ENCODE measurements at places on chromosomes 4 and X. TPM values are rescaled to one million over a fixed set of nuclear protein-coding genes. Genes with fewer than 3 reads are reported as not detected.

- no peak for DNase-seq
These were observed 4.1 kb upstream of the UGT2B7 start for GRCh38 chr4:69092190-69092589.

- no peak for DNase-seq
These were observed 132.5 kb upstream of the FMR1 start for GRCh38 chrX:147779173-147779572.

DNA sequence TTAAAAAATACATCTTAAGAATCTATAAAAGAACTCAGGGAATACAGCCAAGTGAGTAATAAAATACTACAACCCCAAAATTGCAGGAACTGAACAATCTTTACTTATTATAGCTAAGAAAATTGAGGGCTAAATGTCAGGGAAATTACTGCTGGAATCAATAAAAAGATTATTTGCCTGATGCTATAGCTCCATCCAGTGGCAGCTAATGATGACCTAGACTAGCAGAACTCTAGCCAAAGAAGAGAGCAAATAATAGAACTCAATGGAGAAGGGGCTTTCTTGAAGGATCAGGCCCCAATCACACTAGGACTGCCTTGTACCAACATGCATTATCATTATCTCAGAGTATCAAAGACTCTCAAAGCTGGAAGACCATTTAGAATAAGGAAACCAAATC is 85.0 kb upstream of the FAM241A start:
- peak; percentile 63 for DNase-seq

Gene LONRF3
- 25.2 TPM for total RNA-seq

DNA sequence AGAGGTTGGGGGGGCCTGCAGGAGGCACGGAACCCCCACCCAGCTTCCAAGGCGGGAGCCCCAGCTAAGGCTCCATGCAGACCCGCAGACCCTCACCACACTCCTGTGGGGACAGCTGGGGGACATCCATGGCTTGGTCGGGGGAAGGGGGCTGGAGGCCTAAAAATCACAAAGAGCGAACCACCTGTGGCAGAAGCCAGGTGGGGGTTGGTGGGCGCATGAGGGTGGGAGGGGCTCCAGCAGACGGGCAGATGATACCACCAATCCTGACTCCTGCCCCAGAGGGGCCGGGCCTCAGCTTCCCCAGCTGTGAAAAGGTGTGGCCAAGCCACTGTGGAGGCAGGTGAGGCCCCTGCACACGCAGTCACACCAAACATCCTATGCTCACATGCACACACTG is 111.6 kb downstream of the FAM53A start:
- DNase-seq = no peak

DNA sequence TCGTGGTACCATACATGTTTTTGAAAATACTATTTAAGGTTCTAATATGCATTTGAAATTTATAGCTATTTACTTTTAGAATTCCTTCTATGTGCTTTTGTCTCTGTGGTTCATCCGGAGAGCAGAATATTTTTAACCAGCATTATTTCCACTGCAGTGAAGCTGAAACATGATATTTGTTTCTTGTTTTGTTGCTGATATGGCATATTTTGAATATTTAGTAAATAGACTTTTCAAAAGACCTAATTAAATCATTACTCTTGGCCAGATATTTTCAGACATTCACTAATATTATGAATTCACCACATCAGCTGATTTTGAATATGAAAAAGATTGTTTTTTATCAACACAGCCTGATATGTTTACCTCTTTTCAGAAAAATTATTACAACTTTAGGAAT is 87.0 kb downstream of the FAT4 start:
- no peak for DNase-seq

Gene GPR143
- total RNA-seq = 2.8 TPM

- no peak for DNase-seq
These were observed 2271.5 kb downstream of the PCDH7 start for GRCh38 chr4:32991663-32992062.

GRCh38 chrX:123108513-123109427 is 75.3 kb upstream of the GRIA3 start:
- no peak for DNase-seq

- peak; percentile 14 for DNase-seq
These were observed at the start of gene TBC1D1 for GRCh38 chr4:37890801-37891259. TSS of gene TBC1D1 (plus strand) at chr4:37891084. CDS start at chr4:37902096, 11,012 bp downstream.

GRCh38 chrX:128929271-128930057 is 593.8 kb downstream of the SMARCA1 start:
- no peak for DNase-seq

Gene IQCM
- total RNA-seq = not detected

Gene FAM149A
- total RNA-seq = not detected

GRCh38 chr4:68905598-68905938 is 46.0 kb downstream of the UGT2A3 start:
- no peak for DNase-seq

Gene SRPX2
- total RNA-seq = 22.0 TPM

Gene CT45A2
- total RNA-seq = not detected

Gene SERTM2
- not detected for total RNA-seq

DNA sequence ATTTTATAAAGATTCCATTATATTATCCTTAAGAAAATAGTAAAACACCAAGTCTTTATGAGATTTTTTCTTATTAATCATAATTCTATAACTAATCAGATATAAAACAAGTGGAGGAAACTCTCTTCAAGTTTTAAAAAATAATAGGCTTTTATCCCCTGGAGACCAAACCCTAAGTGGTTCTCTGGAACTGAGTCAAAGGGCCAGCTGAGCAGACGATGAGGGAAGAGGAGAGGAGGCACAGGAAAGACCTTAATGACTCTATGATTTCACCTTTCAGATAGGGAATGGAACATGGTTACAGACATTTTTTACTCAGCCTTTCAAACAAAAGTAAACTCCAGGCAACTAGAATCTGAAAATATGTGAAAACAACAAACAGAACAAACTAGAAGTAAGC is 201.8 kb downstream of the SLC39A8 start:
- peak; percentile 46 for DNase-seq

DNA sequence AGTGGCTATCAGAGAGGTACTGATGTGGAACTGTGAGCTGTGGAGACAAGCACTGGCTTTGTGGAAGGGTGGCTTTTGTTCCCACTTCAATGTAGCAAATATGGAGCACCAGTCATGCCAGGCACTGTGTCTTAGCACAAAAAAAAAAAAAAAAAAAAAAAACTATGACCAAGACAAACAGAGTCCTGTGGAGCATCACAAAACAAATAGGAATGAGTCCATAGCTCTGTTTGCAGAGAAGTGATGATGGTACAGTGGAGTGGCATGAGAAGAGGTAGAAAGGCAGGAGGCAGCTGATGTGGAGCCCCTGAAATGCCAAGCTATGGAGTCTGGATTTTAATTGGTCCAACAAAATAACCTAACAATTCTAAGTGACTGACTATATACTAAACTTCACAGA is 116.9 kb downstream of the RAB28 start:
- DNase-seq = no peak

DNA sequence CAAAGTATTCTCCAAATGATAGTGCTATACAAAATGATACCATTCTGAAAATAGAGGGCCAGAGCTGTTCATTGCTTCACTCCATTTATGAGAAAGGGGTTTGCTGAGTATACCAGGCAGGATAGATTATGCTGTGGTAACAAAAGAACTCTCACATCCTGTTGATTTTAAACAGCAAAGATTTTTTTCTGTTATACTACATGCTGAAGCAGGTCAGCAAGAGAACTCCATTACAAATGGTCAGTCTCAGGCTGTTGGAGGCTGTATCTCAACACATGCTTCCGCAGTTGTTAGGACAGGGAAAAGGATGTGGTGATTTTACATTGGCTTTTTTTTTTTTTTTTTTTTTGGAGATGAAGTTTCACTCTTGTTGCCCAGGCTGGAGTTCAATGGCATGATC is 13.7 kb upstream of the KLHL5 start:
- peak; percentile 62 for DNase-seq

GRCh38 chr4:38924353-38924752 is 56.7 kb downstream of the FAM114A1 start:
- no peak for DNase-seq

DNA sequence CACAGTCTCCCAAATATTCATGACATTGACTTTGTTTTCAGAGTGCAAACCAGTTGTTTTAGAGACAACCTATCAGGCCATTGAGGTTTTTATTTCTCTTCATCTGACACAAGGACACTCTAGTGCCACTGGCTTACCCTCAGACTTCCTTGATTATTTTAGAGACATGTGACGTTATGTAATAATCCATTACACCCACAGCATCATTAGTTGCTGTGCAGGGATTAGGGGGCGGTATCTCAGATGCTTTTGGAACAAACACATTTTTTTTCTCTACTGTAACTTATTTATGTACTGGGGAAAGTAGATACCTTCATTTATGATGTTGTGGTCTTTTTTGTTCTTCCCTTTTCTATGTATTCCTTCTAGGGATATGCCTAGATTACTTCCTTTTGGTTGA is 2293.1 kb downstream of the PCDH7 start:
- no peak for DNase-seq

- DNase-seq = no peak
These were observed 162.6 kb upstream of the INTU start for GRCh38 chr4:127469959-127470809.

- DNase-seq = no peak
These were observed 26.5 kb upstream of the RBMX start for GRCh38 chrX:136906921-136907510.

DNA sequence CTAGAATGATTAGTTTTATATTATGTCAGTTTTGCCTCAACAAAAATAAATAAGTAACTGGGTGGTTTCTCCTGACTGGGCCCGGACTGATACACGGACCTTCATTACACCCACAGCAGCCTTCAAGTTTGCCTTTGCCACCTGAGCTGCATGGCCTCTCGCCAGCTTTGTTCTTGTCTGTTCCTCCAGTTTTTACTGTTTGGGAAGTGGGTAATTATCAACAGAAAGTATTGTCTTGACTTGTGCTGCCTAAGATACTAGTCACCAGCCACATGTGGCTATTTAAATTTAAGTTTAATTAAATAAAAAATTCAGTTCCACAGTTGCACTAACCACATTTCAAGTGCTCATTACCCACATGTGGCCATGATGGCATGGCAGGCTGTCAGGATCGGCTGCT is 74.7 kb upstream of the INTU start:
- DNase-seq = no peak

DNA sequence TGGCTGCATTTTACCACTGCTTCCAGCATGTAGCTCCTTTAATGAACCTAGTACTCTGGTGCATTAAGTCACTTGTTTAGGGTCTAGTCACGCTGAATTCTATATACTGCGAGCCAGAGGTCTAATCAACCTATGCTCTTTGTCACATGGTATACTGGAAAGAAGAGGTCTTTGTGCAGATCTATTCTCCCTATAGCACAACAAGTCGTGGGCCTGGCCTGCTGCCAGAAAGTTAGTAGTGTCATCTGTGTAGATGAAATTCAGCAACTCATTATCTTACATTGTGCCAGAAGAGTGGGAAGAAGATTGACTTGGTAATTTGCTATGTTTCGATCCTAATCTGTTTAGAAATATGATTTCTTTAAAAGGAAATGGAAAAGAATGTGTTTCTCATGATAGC is 80.8 kb downstream of the AWAT2 start:
- no peak for DNase-seq

DNA sequence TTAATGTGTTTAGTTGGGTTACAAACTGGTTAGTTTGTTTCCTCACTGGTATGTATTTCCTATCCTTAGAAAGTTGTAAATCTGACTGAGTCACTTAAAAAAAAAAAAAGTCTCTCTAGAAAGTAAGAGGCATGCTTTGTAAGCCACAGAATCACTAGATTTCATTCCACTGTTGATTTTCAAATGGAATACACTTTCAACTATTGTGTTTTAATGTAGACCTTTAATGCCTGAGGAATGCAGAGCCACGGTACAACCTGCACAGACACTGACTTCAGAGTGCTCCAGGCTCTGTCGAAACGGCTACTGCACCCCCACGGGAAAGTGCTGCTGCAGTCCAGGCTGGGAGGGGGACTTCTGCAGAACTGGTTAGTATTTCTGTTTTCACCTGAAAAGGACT is 88.6 kb downstream of the HHIP start:
- DNase-seq = no peak

GRCh38 chrX:69524781-69525363 is 20.7 kb downstream of the NALF2 start:
- no peak for DNase-seq

DNA sequence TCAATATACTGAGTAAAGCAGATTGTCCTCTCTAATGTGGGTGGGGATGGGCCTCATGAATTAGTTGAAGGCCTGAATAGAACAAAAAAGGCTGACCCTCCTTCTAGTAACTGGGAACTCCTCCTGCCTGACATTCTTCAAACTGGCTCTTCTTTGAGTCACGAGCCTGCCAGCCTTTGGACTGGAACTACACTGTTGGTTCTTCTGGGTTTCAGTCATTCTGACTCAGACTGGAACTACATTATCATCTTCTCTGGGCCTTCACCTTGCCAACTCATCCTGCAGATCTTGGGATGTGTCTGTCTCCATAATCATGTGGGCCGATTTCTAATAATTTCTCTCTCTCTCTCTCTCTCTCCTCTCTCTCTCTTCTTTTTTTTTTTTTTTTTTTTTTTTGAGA is 26.9 kb upstream of the CT47C1 start:
- DNase-seq = no peak

DNA sequence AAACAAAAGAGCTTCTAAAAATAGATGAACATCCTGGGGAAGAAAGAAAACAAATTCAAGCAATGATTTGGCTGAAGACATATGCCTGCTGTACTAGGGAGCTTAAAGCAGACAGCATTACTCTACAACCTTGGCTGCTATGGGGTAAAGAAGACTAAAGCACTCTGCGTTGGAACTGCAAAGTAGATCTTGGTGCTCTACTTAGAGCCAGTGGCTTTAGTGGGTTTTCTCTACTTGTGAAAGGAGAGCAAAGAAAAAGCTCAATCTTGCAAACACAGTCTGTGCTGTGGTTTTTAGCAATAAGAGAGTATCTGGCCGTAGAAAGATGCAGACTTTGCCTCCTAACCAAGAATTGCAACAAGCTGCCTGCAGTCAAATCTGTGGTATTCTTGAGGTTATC is 334.7 kb upstream of the NDST3 start:
- DNase-seq = no peak
